ENCODE measurements at places on chromosomes 5 and 9.

DNA sequence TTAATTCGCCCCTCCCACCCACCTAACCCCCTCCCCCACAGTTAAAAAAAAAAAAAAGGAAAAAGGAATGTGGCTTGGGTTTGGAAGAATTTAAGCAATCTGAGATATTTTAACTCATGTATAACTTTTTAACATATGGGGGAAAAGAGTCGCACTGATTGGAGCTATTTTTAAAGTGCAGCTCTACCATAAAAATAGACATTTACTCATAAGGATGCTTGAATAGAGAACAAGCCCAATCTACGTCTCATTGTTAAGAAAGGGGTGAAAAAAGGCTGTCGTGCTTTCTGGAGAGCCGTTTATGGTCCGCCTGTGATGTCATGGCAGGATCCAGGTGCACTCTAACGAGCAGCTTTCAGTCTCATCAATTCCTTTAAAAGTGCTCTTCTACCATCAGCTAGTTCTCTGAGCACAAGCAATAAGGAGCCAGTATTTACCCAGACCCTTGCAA, 142.4 kb downstream of the ELAVL2 start:
- DNase-seq, result no peak

- no peak for DNase-seq
Measured at GRCh38 chr5:150289551-150290390, at the start of gene CAMK2A. Gene CAMK2A, minus strand, starts transcription at chr5:150289773. Its CDS starts 148 bp downstream, at chr5:150289625.

DNA sequence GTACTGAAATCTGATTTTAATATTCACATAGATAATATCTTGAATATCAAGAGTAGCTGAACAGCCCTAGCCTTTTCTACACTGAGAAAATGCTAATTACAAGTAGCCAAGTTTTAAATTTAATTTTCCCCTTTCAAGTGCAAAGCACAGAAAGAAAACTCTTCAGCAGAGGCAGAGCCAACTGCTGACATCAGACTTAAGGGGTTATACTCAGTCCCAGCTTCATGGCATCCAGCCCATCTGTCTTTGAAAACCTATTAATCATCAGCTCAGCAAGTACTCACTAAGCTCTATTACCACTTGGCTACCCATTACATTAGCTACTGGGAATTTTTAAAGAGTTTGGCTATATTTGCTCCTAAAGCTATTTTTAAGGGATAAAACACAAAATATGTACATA, 220.5 kb downstream of the SLC12A2 start:
- DNase-seq, result peak; percentile 50

- DNase-seq, result no peak
Measured at GRCh38 chr9:131476777-131477345, 25.9 kb upstream of the POMT1 start.

- DNase-seq, result no peak
Measured at GRCh38 chr5:65184780-65185179, 296.9 kb downstream of the ADAMTS6 start.

DNA sequence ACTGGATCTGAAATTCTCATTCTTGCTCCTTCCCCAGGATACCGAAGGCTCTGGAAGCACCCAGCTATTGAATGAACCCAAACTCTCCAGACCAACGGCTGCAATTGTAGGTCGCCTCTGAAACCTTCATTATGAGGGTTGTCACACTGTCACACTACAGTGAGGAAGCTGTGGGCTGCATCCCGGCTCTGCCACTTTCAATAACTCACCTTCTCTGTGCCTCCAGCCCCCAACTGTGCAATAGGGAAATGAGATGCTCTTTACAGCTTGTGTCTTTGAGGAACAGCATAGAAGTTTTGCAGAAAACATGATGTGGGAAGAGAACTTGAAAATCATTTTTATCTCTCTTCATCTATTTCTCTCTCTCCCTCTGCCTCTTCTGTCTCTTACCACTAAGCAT, 69.6 kb upstream of the TGFBR1 start:
- no peak for DNase-seq

DNA sequence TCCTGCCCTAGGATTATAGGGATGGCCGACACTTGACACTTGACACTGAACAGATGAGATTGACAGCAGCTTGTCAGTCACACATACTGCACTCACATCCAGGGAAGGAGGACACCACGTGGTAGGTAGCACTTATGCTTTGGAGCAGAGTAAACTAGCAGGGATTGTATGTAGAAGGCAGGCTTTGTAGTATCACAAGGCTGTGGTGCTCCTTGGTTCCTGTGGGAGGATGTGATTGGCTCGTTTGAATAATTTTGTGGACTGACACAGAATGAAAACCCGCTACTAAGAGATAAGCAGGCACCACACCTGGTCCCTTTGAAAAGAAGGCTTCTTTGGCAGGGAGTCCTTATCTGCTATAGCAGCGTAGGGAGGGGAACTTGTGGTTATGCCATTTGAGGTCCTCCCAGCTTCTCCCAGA, 63.6 kb upstream of the IL12B start:
- DNase-seq, result no peak

DNA sequence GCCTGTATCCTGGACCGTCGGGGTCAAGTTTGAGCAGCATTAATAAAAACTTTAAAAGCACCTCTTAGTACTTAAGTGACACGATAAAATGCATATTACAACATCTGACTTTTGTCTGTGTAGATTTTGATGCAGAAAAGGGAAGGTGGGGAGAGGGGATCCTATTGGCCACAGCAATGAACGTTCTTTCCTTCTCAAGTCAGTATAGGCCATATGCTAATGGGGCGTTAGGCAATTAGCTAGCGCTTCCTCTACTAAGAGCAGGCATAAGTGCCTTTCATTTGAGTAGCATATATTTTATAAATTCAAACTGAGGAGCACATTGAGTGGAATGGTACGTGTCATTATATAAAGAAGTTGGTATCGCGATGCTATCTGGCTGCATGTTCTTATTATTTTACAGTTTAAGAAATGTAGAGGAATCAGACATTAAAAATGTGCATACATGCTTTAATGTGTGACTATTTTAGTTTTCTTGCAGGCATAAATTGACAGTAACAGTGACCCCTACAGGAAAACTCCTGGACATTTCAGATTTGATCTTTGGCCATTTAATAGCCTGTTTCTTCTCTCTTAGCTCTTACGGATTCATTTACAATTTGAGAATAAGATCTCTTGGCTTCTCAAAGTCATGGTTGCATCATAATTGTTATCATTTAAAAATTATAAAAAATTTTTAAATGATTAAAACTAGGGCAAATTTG, 1.1 kb upstream of the GNA14 start:
- no peak for DNase-seq

GRCh38 chr5:124277767-124278545, 468.5 kb downstream of the ZNF608 start:
- no peak for DNase-seq

DNA sequence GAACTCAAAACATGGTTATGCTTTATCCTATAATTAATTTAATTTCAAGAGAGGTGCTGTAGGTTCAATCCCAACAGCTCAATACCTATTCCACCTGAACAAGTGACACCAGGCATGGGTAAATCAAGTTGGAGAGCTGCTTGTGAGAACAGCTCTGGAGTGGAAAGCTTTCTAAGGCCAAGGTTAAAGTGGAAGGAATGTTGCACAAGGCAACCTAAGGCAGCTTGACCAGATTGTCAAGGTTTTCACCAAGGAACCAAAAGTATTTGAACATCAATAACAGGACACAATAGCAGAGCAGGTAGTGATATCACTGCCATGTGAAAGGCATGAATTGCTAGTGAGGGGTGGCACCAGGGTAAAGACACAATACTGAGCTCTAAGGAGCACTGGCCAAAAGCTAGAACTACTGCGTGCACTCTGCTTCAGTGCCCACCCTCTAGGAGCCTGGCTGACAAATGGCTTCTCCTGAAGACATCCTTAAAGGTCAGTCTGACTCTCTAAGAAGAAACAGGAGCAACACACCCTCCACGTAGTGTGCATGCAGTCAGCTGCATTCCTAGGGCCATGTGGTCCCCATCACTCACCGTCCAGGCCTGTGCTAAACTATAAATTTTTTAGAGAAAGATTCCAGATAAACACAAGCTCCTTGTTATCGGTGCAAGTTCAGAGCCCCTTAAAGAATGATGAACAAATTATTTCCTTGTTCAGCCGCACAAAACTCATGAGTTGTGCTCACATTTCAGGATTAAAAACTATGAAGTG, 677.7 kb upstream of the KLF4 start:
- DNase-seq, result no peak

GRCh38 chr5:81181576-81182316, 51.4 kb upstream of the CKMT2 start:
- no peak for DNase-seq

GRCh38 chr9:72577212-72577753, 55.9 kb downstream of the TMC1 start:
- DNase-seq, result peak; percentile 60

DNA sequence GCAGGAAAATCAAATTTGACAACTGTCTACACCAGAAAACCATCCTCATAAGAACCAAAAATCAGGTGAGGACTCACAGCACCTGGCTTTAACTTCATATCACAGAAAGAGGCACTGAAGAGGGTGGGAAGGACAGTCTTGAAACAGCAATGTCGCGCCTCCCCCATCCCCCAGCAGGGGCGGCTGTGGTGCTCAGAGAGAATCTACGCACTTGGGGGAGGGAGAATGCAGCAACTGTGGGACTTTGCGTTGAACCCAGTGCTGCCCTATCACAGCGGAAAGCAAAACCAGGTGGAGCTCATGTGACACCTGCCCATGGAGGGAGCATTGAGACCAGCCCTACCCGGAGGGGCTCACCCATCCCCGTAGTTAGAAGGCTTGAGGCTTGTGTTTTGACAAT, 191.8 kb downstream of the MSX2 start:
- no peak for DNase-seq

GRCh38 chr5:93893075-93893474, 151.7 kb upstream of the POU5F2 start:
- DNase-seq, result no peak

- DNase-seq, result no peak
Measured at GRCh38 chr9:5479994-5480694, 29.8 kb downstream of the CD274 start.

- DNase-seq, result no peak
Measured at GRCh38 chr9:95920017-95920416, 44.5 kb downstream of the ERCC6L2 start.

DNA sequence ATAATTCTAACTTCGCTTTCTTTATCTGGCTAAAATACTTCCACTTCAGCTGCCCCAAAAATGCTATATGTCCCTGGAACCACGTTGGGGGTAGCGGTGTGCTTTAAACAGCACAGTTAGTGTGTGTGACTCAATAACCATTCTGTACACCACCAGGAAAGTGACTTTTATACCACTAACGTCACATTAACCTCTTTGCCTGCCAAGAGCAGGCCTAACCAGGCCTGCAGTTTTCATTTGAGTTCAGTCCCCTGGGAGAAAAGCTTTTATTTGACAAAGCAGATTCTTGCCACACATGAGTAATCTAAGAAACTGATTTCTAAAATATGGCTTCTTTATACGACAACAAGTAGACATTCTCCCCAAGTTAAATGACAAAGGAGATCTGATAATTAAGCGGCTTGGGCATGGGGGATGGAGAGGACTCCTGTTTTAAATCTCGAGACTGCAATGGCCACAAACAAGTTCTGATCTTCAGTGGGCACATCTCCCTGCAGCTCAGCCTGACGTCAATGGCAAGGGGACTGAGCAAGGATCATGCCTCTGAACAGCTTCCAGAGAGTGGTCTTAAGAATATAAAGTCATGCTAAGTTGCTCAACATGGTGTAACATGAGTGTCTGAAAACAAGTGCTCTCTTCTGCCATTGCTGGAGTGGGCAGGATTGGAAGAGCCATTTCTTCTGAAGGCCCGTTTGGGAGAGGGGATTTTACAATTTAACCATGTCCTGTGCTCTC, 91.8 kb downstream of the GLIS3 start:
- DNase-seq, result no peak

GRCh38 chr5:153551537-153552079, 61.1 kb downstream of the GRIA1 start:
- peak; percentile 46 for DNase-seq

DNA sequence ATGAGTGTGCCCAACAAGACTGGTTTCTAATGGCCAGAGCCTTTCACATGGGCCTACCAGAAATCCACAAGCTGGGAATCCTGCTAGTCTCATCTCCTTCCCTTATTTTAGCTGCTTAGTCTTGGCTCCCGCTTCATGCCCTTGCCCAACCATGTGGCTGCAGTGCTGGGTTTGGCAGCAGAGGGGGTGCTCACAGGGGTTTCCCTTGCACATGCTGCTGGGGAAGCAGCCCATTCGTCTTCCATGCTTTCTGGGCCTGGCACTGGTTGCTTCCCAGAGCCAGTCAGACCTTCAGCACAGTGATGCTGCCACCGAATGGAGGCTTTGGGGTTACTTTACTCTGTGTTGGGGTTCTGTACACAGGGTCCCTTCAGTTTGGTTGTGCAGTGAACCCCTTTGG, 26.3 kb downstream of the SLC46A2 start:
- DNase-seq, result no peak

DNA sequence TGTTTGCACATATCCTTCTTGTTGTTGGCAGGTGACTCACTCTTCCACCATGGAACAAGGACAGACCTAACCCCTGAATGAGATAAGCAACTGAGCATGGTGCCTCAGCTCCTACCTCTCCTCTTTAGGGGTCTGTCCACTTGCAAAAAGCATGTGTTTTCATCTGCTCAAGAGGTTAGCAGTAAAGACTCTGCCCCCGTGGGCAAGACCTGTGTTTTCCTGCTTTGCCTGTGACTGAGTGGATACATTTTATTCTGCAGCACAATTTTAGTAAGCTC, 111.0 kb upstream of the LIFR start:
- DNase-seq, result no peak

- no peak for DNase-seq
Measured at GRCh38 chr9:89065921-89066320, 74.7 kb downstream of the S1PR3 start.

GRCh38 chr5:150522504-150523414, 14.8 kb downstream of the NDST1 start:
- DNase-seq, result no peak

- DNase-seq, result peak; percentile 17
Measured at GRCh38 chr9:138007918-138008841, 130.6 kb downstream of the CACNA1B start.

DNA sequence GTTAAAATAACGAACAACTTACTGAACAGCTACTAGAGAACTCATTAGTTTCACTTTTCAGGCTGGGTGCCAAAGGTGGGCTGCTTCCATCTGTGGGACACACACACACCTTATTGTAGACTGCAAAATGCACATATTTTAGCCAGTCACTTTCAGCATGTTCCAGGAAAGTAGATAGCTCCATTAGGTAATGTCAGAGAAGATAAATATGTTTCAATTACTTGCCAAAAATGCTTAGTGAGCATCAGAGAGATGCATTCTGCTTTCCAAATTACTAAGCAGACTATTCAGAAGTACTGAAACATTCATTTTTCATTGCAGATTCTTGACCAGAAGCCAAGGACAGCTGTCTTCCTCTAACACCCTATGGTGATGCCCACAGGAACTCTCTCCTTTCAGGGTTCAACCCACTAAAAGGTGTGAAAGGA, 56.2 kb upstream of the APC start:
- DNase-seq, result no peak

DNA sequence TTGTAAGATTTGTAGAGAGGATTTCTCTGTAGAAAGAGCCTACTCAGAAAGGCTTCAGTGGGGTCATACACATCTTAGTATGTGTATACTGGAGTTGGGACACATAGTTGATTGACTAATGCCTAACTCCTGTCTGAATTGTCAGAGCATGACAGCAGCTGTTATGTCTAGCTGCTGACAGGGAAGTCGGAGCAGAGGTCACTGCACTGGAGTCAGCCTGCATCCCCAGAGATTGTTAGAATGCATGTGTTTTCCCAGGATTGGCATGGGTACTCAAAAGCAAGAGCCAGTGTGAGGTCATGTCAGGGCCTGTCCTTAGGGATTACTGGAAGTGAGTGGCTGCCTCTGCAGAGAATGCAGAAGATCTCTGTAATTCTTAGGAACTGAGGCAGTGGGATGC, 82.7 kb downstream of the ITGA1 start:
- no peak for DNase-seq

GRCh38 chr5:65933295-65933694, 6.9 kb downstream of the ERBIN start:
- DNase-seq, result no peak
